ENCODE measurements at places on chromosomes 4 and X.

DNA sequence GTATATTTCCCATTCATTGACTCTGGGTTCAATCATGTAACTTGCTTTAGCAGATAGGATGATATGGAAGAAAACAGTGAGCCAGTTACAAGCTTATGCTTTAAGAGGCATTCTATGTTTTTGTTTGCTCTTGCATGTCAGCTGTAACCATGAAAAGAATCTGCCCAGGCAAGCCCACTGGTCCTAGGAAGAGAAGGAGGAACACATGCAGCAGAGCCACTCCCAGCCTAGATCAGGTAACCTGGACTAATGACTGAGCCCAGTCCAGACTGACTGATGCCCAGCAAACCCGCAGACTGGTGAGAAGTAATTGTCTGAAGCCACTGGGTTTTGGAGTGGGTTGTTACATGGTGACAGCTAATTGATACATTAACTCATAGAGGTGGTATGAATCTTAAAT, 167.9 kb downstream of the COL4A6 start:
- DNase-seq, result no peak

DNA sequence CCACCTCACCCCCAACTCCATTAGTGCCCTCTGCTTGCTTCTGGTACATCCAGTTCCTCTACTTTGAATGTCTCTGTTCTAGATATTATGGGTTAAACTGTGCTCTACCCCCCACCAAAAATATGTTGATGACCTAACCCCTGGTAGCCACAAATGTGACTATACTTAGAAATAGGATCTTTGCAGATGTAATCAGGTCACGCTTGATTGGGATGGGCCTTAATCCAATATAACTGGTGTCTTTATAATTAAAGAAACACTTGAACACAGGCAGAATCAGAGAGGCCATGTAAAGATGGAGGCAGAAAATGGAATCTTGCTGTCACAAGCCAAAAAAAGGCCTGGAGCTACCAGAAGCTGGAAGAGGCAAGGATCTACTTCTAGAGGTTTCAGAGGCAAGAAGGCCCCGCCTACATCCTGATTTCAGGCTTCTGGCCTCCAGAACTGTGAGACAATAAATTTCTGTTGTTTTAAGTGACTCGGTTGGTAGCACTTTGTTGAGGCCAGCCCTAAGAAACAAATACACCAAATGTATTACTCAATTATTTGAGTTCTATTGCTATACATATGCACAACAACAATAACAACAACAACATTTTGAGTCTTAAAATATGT, 220.0 kb downstream of the PPP3CA start:
- peak; percentile 55 for DNase-seq

DNA sequence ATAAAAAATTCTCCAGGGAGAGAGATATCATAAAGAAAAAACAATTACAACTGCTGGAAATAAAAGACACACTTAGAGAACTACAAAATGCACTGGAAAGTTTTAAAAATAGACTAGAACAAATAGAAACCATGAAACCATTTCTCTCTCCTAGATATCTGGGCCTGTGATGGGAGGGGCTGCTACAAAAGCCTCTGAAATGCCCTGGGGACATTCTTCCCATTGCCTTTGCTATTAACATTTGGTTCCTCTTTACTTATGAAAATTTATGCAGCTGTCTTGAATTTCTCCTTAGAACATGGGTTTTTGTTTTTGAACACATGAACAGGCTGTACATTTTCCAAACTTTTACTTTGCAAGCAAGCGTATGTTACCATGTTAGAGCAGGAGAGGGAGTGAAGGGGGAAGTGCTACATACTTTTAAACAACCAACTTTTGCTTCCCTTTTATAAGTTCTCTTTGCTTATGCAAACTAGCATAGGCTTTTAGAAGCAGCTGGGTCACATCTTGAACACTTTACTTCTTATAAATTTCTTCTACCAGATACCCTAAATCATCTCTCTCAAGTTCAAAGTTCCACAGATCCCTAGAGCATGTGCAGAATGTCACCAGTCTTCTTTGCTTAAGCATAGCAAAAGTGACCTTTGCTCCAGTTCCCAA, 47.9 kb upstream of the PACRGL start:
- DNase-seq, result peak; percentile 84

GRCh38 chr4:184647266-184648053, 1.8 kb downstream of the CASP3 start:
- no peak for DNase-seq

DNA sequence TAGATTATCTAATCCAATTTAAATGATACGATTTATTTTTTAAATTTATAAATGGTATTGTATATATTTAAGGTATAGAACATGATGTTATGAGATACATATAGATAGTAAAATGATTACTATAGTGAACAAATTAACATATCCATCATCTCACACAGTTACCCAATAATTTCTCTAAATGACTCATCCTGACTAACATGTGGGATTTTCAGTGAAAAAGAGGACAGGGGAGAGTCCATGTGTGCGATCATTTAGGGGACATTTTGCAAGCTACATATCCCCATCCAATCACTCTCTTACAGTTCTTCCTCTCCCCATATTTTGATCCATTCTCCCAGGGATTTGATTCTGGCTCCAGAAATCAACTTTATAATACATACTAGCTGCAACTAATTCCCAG, 88.2 kb downstream of the ABCB7 start:
- DNase-seq, result no peak

DNA sequence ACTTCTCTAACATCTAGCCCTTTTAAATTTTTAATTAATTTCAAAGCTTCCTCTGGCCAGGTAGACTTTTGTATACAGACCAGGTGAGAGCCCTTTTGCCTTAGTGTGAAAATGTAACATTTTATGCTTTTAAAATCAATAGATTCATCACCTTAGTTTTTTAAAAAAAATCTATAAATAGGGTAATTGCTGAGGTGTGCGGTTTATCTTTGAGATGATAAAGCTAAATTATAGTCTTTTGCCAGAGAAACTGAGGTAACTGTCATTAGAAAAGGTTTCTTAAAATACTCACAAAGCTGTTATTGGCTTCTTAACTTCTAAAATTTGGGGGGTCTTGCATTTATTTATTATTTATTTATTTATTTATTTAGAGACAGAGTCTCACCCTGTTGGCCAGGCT, 62.9 kb downstream of the NELFA start:
- no peak for DNase-seq

DNA sequence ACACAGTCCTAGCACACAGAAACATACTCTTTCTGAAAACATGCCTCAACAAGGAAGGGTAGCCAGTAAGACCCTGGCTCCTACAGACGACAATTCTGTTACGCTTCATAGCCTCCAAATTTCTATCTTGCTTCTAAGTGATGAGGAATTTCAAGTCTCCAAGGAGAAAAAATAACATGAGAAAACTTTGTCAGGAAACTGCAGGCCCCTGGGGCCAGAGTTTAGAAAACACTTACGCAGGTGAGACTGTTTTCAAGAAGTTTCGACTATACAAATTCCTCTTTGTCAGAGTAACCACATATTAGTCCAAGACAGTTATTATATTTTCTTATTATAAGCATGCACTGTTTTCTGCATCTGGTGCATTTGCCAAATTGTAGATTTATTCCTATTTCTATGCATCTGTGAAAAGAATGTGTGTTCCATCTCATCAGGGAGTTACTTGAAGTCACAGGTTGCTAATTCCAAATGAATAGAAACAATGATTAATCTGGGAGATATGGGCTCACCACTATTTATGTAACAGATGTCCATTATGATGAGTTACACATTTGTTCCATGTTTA, 30.3 kb upstream of the HCCS start:
- no peak for DNase-seq

DNA sequence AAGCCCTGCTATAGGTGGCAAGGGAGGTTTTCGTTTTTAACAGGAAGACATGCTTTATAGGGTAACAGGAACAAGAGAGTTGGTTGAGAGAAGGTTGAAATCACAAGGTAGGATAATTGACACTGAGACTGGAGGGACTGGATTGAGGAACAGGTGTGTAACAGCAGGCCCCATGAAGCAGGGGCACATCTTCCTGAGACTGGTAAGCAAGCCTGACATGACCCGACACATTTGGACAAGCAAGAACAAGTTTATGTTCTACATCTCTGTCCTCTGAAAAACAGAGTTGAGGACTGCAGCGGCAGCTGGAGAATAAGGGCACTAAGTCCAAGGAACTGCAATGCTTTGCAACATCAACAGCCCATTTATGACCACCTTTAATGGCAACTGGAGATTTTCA, 5.2 kb downstream of the RPS4X start:
- DNase-seq, result no peak

DNA sequence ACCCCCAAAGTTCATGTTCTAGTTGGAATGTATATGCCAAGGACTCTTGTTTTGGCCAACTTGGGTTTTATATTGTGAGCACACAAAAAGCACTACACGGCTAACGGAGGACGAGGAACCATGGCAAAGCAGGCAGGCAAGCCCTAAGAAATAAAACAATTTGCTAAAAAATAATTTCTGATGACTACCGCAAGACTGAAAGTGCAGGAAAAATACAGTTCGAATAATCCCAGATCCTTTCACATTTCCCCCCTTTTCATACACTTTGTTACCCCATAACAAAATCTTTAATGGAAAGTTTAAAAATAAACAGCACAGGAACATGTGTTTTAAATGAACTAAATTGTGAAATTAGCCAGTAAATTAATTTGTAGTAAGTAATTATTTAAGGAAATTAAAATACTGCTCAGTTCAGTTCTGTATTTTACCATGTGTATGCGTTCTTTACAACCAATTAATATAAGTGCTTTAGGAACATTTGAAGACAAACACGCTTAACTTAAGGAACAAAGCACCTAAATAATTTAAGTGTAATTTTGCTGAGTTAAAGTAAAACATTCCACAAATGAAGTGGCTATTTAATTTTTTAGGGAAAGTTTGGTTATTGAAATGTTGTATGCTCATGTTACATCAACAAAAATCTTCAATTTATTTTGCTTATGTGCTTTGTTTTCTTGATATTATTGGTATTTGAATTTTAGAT, 12.4 kb upstream of the PITX2 start:
- no peak for DNase-seq

DNA sequence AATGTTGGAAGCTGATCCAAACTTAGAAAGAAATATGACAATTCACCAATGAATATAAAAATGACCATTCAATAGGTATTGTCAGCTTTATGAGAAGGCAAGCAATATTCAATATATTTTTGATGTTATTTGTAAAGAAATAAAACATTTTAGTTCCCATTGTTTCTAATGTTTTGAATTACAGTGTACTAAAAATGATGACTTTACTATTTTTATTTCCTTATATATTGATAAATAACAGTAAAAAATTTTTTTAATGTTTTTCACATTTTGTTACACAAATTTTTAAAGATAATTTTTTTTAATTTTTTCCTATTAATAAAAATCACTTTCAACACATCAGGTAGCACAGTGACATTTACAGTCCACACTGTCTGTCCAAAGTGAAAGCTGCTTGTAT, 565.5 kb upstream of the FAM241A start:
- no peak for DNase-seq

- DNase-seq, result peak; percentile 40
These were observed 45.8 kb downstream of the SLC39A8 start for GRCh38 chr4:102299354-102300107.

DNA sequence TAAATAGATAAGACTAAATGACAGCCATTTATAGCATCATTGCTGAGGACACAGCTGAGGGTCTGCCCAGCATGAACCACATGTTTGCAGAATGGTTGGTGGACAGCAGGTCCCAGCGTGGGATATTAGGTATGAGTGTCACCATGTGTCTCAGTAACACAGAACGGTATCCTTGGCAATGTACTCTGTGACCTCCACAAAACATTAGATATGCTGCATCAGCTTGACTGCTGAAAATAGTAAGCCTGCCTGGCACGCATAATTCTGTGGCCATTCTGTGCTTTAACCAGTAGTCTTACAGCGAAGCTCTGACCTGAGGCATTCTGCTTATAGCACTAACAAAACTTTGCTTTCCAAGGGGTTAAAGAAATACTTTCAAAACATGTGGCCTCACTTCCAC, 32.0 kb downstream of the LIMCH1 start:
- no peak for DNase-seq

- no peak for DNase-seq
These were observed 18.8 kb upstream of the OTUD4 start for GRCh38 chr4:145199051-145199716.

- no peak for DNase-seq
These were observed at the start of gene VEGFD for GRCh38 chrX:15384304-15384703. Gene VEGFD, minus strand, starts transcription at chrX:15384413. Its CDS starts 467 bp downstream, at chrX:15383946.

Data from MV-4-11 (cell line).